Activated T-cell treated with anti-CD3 and anti-CD28 coated beads, Interleukin-2, amount 50 U/mL, for 72 hours (primary cell): ENCODE measurements at places on chromosomes 4 and X. TPM values are rescaled to one million over a fixed set of nuclear protein-coding genes. Genes with fewer than 3 reads are reported as not detected.

- H3K27me3 ChIP-seq = no peaks in the 10 kb centered on the region
- no peak overlapping the region for H3K4me3 ChIP-seq
- no peak for DNase-seq
- no peaks in the 10 kb centered on the region for H3K36me3 ChIP-seq
Measured at GRCh38 chr4:93469560-93469959, 359.0 kb upstream of the ATOH1 start.

Gene XAGE2
- total RNA-seq = not detected

Gene GRIA3
- not detected for total RNA-seq

Gene MUC7
- not detected for total RNA-seq
